ENCODE measurements at places on chromosomes 7 and 10. TPM values are rescaled to one million over a fixed set of nuclear protein-coding genes. Genes with fewer than 3 reads are reported as not detected.

DNA sequence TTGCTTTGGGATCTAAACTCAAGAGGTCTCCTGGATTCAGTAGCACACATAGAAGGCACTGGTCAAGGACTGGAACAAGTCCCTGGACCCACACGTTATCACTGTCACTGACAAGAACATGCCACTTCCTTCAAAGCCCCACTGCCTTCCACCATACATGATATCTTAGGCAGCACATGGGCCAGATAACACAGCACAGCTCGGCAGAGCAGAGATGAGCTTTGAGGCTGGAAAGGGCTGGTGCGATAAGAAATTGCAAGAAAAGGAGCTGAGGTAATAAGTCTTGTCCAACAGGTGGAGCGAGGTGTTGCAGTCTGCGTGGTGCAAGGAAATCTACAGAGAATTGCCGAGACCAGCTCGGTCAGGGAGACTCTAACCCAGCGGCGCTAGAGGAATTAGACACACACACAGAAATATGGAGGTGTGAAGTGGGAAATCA lies 139.8 kb upstream of the CDK13 start:
- DNase-seq, result no peak

The CHN2 gene
- polyA plus RNA-seq, result 16.0 TPM

GRCh38 chr7:105423987-105424386 lies 35.3 kb upstream of the SRPK2 start:
- no peak for DNase-seq

- no peak for DNase-seq
These were observed 268.7 kb downstream of the SEMA3A start for GRCh38 chr7:83925860-83926259.

- no peak for DNase-seq
These were observed 36.3 kb downstream of the POT1 start for GRCh38 chr7:124893140-124893827.

Measured in forelimb muscle (tissue), 1 donor.